ENCODE measurements at places on chromosomes 3 and 15.

DNA sequence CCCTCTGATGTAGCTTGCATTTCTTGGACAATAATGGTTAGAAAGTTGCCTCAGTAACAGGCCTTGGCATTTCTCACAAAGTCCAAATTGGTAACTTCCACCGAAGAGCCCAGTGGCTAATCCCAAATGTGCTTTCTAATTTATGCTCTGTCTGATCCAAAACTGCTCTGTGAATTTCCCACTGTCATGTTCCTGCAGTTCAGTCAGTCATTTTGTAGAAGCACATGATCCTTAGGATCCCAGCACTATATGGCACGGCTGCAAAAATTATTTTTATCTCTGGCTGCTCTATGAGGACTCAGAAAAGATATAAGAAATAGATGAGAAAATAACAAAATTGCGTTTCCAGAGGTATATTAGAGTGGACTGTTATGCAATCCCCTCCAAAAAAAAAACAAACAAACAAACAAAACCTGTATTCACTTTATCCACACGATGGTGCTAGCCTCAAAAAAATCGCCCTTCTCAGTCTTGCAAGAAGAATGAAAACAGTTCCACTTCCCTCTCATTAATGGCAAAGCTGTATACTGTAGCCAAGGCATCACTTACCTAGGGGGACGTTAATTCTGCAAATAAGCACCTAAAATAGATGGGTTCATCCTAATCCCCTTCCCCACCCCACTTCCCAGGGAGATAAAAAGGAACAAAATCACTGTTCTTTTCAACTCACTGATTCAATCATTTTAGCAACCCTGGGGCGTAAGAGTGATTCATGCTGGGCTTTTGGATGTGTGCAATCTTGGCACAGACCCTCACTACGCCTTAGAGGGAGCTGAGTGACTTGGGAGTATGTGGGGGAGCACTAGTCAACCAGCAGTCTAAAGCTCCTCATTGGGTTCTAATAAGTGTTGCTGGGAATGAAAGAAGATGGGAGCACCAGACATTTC, 61.3 kb downstream of the TMCO5A start:
- no peak for DNase-seq

GRCh38 chr3:8538913-8539312, 37.3 kb downstream of the LMCD1 start:
- DNase-seq = no peak

DNA sequence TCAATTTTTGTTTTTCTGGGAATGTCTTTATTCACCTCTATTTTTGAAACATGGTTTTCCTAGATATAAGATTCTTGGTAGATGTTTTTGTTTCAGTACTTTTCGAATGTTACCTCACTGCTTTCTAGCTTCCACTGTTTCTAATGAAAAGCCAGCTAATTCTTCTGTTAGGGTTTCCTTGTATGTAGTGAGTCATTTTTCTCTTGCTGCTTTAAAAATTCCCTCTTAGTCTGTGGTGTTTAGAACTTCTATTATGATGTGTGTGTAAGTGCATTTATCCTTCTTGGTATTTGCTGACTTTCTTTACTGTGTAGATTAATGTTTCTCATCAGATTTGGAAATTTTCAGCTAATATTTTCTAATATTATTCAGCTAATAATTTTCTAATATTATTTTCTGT, 151.1 kb upstream of the OSTN start:
- DNase-seq = no peak

DNA sequence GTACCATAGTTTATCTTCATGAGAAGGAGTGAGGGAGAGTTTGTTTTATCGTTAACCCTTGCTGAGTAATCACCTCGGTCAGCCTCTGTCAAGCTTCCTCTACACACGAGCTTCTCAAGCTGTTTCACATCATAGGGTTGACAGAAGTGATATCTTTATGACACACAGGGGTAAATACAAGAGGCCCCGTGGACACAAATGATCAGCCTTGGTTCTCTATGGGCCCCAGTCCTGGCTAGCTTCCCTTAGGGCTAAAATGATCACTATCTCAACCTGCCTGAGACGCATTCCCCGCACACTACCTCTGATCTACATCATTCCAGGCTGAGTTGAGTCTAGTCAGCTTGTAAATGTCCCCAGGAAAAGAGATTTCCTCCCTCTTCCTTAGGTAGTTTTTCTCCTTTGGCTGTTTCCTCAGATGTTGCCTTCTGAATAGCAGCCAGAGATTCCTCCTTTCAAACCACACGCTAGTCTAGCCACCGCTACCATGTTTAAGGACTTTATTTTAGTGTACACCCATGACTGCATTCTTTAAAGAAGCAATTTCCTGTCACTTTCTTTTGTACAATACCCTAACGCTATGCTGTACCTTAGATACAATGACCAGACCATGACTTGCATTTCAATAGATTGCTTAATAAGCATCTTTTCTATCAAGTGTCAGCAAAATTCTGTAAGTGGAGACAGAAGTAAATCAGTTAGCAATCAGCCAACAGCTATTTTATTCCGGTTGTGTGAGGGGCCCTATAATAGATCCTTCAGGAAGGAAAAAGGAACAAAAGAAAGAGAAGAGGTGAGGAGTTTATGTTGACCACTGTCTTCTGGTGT, 35.1 kb upstream of the PPARG start:
- DNase-seq = no peak

DNA sequence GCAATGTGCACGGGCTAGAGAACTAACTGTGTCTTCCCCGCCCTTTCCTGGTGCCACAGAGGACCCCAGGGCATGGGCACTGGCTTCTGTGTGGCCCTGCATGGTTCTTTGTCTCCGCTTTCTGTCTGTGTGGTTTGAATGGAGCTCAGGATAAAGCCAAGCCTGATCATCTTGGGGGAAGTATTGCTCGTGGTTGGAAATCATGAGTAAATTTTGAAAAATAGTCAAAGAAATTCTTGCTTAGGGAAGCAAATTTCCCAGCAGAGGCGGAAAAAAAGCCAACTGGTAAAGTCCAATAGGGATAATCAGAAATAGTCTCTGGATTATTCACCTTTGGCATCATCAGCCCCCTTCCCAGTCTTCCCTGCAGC, 55.4 kb downstream of the MAGEF1 start:
- no peak for DNase-seq

DNA sequence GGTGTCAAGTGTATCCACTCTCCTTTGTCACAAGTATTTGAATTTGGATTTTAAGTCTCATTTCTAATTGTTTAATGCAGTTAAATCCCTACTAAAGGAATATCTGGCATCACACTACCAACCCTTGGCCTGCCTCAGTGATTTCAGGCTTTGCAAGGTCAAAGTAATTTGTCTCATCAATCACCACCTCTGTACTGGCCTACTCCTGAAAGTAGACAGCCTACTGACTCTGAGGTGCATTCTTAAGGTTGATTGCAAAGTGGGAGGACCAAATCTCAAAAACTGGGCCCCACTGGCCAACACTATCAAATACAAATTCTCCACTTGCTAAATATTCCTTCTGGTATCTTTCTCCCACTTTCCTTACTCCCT, 851 bp upstream of the TEX55 start:
- DNase-seq = no peak

DNA sequence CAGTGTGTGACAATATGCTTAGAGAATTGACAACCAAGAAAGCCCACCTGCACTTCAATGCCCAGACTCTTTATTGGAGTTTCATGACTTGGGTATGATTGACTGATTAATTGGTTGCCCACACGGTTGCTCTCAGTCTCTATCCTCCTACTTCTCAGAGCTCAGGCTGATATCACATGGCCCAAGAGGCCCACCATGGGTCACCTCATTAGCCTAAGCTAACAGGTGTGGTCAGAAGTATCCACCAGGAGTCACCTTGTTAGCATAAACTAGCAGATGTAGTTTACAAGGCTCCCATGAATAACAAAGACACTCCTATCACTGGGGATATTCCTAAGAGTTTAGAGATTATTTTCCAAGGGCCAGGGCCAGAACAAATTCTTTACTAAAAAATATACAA, 120.2 kb upstream of the MBNL1 start:
- DNase-seq = no peak

GRCh38 chr15:96625256-96625655, 294.8 kb downstream of the NR2F2 start:
- DNase-seq = no peak

- DNase-seq = no peak
These were observed 57.5 kb downstream of the FLNB start for GRCh38 chr3:58065700-58066167.

- no peak for DNase-seq
These were observed 407.1 kb upstream of the CFAP20DC start for GRCh38 chr3:59456852-59457485.

GRCh38 chr15:74392902-74393301, 25.5 kb upstream of the CYP11A1 start:
- DNase-seq = no peak

DNA sequence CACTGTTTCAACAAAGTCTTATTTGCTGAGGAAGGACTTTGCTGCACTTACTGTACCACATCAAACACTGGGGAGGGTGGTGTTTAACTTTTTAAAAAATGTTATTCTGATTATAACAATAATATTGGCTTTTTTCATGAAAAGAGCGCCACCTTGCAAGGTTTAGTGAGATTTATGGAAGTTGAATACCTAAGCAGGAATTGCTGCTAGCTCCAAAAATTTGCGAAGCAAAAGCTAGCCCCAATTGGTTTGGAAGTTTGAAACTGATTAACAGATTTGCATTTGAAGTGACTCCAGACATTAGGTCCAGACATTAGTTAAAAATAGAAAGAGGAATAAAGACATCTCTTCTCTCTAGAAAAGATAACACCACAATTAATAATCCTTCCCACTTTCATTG, 6.7 kb downstream of the ZIC1 start:
- DNase-seq = no peak

GRCh38 chr3:71900057-71900456, 115.1 kb upstream of the PROK2 start:
- no peak for DNase-seq

DNA sequence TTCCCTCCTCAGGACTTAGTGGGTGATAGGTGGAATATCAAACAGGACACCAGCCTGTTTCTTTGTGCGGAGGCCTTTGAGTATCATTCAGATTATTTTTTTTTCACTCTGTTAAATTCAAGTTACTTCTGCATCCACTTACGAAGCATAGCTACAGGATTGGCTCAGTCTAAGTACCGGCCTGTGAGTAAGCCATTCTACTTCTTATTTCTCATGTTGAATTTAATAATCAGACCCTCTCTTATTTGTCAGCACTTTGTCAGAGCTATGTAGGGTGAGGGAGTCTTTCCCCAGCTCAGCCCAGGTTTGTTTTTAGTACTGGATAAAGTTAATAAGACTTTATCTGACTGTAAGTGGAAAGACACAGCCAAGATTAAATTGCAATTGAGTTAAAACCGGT, 54.7 kb downstream of the ITPR1 start:
- no peak for DNase-seq

DNA sequence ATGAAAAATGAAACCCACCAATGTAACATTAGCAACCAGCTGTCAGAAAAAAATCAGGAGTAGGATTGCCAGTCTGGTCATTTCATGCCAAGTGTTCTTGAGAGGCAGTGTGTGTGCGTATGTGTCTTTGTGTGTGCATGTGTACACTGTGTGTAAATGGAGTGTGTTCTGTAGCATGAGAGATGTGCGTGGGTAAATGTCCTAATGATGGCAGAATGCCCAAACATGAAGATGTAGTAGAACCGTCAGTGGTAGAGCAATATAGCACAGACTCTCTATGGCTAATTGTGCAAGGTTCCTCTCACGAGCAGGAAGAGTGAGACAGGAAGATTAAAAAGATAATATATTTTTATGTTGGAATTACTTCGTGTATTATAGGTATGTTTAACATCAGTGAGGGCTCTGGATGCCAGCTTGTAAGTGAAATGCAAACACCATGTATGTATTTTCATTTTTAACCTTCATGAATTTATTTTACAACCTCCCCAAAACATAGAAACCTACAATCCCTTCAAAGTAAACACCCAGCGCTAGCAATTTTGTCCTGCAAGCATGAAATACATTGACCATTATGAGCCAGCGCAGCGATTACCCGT, 1038.7 kb downstream of the IGSF11 start:
- DNase-seq = no peak

DNA sequence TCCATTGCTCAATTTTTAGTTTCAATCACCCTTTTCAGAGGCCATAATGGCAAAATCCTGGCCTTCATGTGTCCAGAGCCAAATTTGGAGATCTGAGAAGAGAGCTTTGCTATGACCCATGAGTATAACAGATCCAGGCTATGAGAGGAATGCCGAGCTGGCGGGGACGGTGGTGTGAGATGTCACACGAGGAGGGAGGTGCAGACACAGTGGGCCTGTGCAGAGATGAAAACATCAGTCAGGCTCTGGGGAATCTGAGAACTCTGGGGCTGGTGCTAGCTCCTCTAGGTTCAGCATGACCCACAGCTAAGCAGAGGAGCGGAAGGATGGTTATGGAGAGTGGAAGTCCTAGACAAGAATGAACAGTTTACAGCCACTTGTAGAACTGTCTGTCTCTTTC, 398.3 kb upstream of the ATP10A start:
- no peak for DNase-seq

- no peak for DNase-seq
These were observed 503.9 kb downstream of the OCA2 start for GRCh38 chr15:27595211-27595610.

DNA sequence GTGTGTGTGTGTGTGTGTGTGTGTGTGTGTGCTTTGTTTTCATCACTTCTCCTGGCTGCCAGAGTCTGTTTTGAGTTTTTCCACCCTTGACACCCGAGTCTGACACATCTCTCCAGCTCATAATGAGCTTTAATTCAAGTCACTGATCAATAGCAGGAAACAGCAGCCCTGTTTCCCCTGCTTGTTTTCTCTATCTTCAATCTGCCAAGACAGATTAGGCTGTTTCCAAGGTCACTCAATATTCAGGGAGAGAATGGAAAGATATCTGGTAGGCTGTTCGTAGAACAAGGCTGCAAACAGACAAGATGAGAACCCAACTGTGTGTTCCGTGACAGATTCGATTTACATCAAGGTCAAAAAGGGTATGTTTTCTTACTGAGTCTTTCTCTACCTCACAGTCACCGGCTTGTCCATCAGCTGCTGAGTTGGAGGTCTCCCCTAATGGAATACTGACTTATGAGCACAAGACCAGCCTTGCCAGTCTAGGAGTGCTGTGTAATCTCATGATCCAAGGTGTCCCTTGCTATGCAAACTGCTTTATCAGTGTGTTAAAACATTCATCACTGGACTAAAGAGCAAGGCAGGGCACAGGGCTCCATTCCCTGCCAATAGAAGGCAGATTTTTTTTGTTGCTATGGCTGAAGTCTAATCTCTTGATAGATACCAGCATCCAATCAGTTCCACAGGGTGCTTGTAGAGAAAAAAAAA, 187.9 kb upstream of the LMCD1 start:
- no peak for DNase-seq

GRCh38 chr3:101888653-101889052, 39.3 kb downstream of the NFKBIZ start:
- DNase-seq = no peak

GRCh38 chr3:22292681-22293080, 541.7 kb upstream of the ZNF385D start:
- no peak for DNase-seq

DNA sequence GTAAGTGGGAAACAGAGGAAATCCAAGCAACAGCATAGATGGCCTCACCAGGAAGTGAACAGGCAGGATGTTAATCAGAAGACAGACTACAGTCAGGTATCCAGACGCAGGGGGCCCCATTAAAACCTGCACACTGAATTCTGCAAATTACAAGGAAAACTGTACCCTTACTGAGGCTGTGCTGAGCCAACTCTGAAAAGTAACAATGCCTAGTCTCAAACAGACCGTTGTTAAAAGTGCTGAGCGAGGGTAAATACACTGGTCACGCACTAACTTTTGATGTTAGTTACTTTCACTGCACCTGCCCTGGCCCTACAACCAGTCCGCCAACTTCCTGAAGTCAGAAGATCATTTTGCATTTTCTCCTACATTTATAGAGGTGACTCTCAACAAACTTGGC, 1.0 kb downstream of the TAMM41 start:
- no peak for DNase-seq

GRCh38 chr15:96142498-96142897, 188.0 kb upstream of the NR2F2 start:
- no peak for DNase-seq

Measured in gastrocnemius medialis (tissue), 4 donors.